ENCODE measurements at places on chromosomes 16 and 17.
A peak's percentile ranks its signal among the peaks of the same experiment; 100 is the strongest.

DNA sequence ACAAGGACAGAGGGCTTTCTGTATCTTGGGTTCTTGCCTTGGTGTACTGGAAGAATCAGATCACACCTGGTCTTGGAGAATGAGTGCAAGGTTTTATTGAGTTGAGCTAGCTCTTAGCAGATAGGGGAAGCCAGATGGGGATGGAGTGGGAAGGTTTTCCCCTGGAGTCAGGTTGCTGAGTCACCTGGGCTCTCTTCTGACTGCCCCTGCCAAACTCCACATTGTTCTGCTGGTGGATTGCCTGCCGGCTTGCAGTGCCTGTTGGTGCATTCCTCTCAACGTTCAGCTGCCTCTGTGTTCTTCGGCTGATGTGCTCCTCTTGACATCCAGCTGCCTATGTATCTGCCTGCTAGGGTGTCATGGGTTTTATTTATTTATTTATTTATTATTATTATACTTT, 1431.1 kb downstream of the CDH8 start:
- DNase-seq = no peak

GRCh38 chr17:78268951-78269905, 37.8 kb downstream of the TMEM235 start:
- no peak for DNase-seq

- DNase-seq = no peak
These were observed 19.7 kb downstream of the ALKBH5 start for GRCh38 chr17:18203308-18203707.

GRCh38 chr16:10447289-10447688, 61.4 kb downstream of the ATF7IP2 start:
- no peak for DNase-seq

DNA sequence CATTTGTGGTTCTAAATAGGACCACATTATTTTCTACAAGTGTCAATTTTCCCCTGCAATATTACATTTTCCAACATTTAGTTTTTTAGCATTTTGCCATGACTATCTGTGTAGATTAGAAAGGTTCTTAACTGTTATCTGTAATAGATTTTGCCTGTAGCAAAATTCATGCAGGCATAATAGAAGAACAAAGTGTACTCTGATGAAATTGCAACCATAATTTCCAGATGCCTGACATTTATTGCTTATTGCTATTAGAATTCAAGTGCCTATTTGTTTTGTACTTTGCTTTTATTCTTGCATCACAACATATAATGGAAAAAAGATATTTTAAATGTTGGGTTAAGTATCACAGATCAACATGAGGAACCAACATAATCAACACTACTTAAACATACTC, 337.7 kb downstream of the TOX3 start:
- no peak for DNase-seq

GRCh38 chr17:45020354-45021138, 30.9 kb downstream of the DCAKD start:
- no peak for DNase-seq

DNA sequence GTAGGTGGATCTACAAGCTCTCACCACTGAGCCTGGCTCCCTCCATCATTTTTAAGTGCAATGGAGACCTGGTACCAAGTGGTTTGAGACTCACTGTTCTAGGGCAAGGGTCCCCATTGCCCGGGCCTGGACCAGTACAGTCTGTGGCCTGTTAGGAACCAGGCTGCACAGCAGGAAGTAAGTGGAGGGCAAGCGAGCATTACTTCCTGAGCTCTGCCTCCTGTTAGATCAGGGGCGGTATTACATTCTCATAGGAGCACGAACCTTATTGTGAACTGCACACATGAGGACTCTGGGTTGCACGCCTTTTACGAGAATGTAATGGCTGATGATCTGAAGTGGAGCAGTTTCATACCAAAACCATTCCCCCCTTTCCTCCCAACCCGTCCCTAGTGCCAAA, 6.8 kb upstream of the ZNF594 start:
- DNase-seq = no peak

GRCh38 chr17:42002792-42003301, 14.4 kb downstream of the DNAJC7 start:
- DNase-seq = no peak

GRCh38 chr16:76207270-76207669, 69.9 kb upstream of the CNTNAP4 start:
- DNase-seq = no peak

DNA sequence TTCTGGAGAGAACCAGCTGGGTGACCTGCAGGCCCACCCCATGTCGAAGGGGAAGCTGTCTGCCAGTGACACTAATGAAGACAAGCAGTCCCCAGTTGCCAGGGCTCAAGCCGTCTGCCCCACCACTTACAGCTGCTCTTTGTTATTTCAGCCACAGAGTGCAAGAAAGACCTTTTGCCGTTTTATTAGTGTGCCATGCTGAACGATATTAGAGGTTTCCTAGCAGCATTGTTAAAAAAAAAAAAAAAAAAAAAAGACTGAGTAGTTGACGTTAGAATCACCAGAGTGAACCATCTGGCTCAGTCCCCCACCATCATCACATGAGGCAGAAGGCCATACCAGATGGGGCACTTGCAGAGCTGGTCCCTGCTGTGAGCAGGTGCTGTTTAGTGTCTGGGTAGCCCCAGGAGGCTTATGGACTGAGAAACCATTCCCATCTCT, 26.5 kb upstream of the SLC39A11 start:
- DNase-seq = peak; percentile 59

Data from Karpas-422 (cell line).